ENCODE measurements at places on chromosomes 3 and 15.

GRCh38 chr15:59812250-59812870 lies 123.2 kb upstream of the BNIP2 start:
- DNase-seq: no peak

DNA sequence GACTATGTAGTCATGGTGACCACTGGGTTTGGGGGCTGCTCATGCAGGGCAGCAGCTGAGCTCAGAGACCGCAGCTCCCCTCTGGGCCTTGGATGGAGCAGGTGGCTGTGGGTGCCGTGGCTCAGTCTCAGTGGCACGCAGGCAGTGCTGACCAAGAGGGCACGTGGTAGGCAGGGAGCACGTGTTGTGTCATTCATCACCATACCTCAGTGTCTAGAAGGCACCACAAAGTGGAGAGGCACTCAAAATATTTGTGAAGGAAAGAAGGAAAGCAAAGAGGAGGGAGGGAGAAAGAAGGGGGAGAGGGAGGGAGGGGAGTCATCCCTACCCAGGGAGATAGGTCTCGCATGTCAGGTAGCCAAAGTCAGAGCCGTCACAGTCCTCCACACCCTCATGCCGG lies 26.1 kb downstream of the EAF1 start:
- no peak for DNase-seq

GRCh38 chr3:155441506-155441905 lies 148.0 kb upstream of the STRIT1 start:
- DNase-seq: no peak

DNA sequence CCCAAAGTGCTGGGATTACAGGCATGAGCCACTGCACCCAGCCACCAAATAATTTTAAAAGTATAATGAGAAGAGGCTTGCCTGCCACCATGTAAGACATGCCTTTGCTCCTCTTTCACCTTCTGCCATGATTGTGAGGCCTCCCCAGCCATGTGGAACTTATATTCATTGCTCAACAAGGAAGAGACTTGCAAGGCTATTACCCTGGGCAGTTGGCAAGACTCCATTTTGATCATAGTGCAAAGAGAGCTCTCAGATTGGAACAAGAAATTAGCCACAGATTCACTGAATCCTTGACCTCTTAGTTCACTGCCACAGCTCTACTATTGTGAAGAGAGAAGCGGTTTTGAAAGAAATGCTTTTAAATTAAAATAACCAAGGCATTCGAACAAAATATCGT lies 6.1 kb downstream of the SCAP start:
- no peak for DNase-seq

GRCh38 chr15:88399021-88399685 lies 68.0 kb downstream of the MRPL46 start:
- no peak for DNase-seq

- no peak for DNase-seq
Observed at GRCh38 chr3:182940266-182940808, 40.0 kb downstream of the DCUN1D1 start.

DNA sequence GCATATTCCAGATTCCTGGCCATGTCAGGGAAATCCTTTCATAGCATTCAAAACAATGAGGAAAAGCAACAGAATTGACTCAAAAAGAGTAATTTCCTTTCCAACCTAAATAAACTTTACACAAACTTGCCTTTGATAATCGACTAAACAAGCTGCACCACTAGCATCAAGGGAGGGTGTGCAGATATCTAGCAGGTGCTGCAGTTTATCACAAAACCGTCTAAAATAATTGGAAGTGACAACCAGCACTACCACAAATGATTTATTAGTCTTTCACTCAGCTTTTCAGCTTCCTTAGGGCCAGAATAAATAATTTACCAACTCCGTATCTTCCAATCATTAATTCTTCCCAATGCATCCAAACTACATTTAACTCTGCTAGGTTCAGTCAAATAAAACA lies 71.7 kb downstream of the TBC1D5 start:
- DNase-seq: no peak

DNA sequence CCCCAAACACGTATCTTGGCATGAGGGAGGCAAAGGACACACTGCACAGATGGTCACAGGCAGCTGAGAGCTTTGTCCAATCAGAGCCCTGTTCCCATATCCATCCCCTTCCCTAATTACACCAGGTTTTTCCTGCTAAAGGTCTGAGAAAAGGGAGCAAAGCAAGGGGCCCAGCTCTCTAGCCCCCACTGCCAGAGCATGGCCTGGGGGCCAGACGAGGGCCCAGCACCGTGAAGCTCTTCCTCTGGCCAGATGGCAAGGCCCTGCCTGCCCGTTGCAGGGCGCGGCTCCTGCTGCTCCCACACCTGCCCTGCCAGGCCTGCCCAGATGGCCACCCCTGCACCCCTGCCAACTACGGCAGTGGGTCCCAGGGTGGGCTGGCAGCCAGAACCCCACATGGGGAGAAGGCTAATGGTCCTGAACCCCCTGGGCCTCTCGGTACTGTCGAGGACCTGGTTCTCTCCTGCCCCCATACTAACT lies 3.2 kb downstream of the SHF start:
- no peak for DNase-seq

DNA sequence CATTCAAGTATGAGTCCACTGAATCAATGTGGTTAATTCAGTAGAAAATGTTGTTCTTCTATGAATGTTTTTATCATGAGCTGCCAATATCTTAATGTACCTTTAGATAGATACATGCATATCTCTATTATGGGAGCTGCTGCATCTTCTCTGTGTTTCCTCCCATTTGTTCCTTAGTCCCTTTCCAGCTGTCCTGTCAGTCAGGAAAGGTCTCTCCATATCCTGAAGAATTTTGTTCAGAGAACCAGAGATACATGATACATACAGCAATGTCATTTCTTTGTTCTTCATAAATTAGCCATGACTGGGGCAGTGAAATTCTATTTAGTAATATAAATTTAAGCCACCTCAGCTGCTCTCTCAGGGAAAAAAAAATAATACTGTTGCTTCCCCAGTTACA lies 103.7 kb downstream of the P3H2 start:
- no peak for DNase-seq

DNA sequence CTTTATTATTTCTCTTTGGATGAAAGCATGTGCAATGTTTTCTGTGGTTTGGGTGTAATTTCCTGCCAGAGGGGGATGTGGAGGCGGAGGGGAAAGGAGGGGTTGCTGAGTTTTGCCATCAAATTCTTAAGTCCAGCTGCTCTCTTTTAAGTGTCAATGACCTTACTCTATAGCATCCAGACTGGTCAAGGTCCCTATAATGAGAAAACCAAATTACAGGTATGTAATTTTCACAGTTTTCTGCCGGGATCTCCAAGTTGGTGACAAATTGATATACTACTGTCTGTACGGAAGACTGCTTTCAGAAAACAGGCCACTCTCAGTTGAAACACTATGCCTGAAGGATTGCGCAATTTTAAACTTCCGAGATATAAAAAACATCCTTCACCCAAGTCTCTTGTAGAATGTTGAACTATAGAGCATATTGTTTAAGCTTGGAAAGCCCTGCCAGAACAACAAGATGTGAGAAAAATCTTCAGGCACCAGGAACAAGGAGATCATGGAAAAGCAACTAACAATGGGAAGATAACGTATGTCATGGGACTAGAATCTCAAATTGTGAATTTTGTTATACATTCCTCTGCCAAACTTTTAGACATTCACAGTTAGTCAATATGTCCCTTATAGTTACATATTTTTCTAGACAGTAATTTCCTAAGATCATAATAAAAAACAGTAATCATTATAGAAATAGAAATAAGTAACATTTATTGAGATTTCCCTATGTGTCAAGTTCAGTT lies 300.7 kb upstream of the SATB1 start:
- no peak for DNase-seq

Measured in RCC 7860 (cell line).